ENCODE measurements at places on chromosomes 5 and 9. TPM values are rescaled to one million over a fixed set of nuclear protein-coding genes. Genes with fewer than 3 reads are reported as not detected.
A peak's percentile ranks its signal among the peaks of the same experiment; 100 is the strongest.

Gene TNFSF8
- total RNA-seq: 0.69 TPM

GRCh38 chr5:77011498-77011897 lies 18.7 kb upstream of the AGGF1 start:
- DNase-seq: no peak

Gene C9orf50
- not detected for total RNA-seq

DNA sequence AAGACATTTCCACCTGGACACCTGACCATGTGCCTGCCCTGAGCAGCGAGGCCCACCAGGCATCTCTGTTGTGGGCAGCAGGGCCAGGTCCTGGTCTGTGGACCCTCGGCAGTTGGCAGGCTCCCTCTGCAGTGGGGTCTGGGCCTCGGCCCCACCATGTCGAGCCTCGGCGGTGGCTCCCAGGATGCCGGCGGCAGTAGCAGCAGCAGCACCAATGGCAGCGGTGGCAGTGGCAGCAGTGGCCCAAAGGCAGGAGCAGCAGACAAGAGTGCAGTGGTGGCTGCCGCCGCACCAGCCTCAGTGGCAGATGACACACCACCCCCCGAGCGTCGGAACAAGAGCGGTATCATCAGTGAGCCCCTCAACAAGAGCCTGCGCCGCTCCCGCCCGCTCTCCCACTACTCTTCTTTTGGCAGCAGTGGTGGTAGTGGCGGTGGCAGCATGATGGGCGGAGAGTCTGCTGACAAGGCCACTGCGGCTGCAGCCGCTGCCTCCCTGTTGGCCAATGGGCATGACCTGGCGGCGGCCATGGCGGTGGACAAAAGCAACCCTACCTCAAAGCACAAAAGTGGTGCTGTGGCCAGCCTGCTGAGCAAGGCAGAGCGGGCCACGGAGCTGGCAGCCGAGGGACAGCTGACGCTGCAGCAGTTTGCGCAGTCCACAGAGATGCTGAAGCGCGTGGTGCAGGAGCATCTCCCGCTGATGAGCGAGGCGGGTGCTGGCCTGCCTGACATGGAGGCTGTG lies 32.4 kb downstream of the CXXC5 start:
- DNase-seq: no peak

DNA sequence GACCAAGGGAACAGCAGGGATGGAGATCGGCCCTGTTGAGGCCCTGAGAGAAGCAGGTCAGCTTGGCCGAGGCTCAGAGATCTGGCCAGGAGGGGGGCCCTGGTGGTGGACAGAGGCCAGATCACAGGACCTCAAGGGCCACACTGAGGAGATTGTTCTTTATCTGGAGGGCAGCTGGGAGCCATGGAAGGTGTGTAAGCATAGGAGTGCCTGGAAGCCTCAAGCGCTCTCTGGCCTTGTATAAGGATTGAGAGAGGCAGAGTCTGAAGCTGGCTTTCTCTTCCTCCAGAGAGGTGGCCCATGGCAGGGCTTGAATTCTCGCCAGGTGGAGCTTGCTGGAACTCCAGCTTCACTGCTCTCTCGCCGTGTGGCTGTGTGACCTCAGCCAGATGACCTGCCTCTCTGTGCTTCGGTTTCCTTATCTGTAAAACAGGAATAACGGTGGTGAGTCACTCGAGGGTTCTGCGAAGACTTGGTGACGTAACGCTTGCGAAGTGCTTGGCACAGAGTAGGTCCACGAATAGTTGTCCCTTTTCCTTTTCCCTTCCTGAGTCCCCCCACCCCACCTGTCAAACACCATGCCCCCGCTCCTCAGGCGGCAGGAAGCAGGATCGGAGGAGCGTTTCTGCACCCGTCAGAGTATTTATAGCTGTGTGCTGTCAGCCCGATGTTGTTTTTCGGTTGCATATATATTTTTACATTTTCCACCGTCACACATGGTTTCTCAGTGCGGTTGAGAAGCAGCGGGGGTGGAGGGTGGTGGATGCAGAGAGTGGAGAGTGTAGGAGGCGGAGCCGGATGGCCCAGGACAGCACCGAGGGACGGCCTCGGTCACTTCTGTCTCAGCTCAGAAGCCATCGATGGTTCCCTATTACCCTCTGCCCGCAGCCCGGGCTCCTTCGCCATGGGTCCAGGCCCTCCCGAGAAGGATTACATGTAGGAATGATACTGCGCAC lies 17.0 kb upstream of the CRB2 start:
- DNase-seq: peak; percentile 76

- no peak for DNase-seq
Observed at GRCh38 chr5:160511280-160511929, 89.8 kb downstream of the PTTG1 start.

- DNase-seq: no peak
Observed at GRCh38 chr5:68994645-68995044, 99.2 kb upstream of the SLC30A5 start.

- DNase-seq: no peak
Observed at GRCh38 chr5:121967187-121967586, 5.4 kb downstream of the SRFBP1 start.

Gene FOXD4
- total RNA-seq: 0.55 TPM

- DNase-seq: no peak
Observed at GRCh38 chr5:176995122-176995490, 11.5 kb downstream of the UIMC1 start.

GRCh38 chr5:179919487-179920060 lies 11.9 kb upstream of the TBC1D9B start:
- no peak for DNase-seq

- DNase-seq: no peak
Observed at GRCh38 chr5:141821430-141821925, 56.7 kb downstream of the PCDH1 start.

DNA sequence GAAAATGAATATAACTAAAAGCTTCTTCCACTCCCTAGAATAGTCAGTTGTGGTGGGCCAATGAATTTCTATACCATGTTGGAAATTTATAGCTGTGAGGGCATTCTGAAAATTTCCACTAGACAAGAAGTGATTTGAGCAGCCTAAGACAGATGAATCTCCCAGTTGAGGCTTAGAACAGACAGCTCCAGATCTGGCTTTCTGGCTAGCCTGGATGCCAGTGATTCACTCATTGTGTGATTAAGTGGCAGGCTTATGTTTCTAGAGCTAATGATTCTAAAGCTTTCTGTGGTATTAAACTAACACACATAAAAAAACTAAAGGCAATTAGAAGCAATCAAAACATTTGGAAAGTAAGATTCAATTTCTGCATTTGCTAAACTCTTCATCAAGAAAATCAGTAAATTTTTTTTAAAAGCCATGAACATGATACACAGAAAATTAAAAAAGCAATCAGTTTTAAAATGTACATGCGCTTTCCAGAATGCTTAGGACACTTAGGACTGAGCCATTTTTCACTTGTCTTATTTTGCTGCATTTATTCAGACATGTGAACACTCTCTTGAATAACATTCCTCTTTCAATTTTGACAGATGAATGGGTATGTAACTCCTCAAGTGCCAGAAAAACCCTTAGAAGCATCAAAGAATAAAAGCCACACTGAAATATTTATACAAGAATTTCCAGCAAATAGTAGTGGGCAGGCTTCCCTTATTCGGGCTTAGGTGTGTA lies 100.5 kb upstream of the GNAQ start:
- DNase-seq: no peak

DNA sequence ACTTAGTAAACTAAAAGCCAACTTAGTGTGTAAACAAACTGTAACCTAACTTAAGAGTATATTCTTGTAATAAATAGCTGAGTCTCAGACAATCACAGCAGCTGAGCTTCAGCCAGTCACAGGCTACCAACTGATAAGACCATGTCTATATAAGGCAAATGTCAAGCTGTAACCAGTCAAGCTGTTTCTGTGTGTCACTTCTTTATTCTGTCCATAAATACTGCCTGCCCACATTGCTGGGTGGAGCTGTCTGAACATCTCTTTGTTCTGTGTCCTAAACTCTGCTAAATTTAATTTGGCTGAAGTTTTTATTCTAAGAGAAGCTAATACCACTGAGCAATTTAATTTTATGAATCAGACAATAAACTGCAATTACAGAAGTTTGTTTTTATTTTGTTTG lies 412.1 kb upstream of the CDH10 start:
- DNase-seq: no peak

GRCh38 chr5:9363449-9363848 lies 182.4 kb downstream of the SEMA5A start:
- DNase-seq: no peak

GRCh38 chr9:72814083-72814597 lies 138.7 kb downstream of the ALDH1A1 start:
- DNase-seq: no peak

DNA sequence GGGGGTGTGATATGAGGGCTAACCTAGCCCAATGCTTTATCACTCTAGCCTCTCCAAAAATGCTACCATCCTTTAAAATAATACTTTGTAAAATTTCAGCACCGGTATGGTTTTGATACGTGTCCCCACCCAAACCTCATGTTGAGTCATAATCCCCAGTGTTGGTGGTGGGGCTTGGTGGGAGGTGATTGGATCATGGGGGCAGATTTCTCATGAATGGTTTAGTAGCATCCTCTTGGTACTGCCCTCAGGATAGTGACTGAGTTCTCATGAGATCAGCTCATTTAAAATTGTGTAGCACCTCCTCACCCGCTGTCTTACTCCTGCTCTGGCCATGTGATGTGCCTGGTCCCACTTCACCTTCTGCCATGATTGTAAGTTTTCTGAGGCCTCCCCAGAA lies 35.0 kb upstream of the ANKH start:
- no peak for DNase-seq

GRCh38 chr5:143228597-143229293 lies 174.7 kb downstream of the NR3C1 start:
- DNase-seq: no peak

DNA sequence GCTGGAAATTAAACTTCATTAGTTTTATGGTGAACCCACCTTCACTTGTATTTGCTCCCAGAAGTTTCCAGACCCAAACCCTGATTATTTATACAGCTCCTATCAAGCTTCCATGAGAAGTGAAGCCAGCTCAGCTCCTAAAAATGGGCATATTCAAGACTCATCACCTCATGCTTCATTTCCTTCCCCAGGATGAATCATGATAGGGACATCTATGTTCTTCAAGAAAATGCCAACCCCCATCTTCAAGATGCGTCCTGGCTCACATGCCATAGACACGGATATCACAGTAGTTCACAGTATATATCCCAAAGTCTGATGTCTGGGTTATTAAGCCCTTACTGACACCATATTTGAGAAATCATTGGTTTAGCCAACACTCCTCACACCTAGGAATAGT lies 217.6 kb downstream of the NPR3 start:
- DNase-seq: no peak

GRCh38 chr5:12357626-12358025 lies 453.4 kb upstream of the CTNND2 start:
- DNase-seq: no peak

Gene PCDHGC4
- total RNA-seq: 0.69 TPM

- no peak for DNase-seq
Observed at GRCh38 chr9:27194401-27195091, 85.5 kb downstream of the TEK start.

DNA sequence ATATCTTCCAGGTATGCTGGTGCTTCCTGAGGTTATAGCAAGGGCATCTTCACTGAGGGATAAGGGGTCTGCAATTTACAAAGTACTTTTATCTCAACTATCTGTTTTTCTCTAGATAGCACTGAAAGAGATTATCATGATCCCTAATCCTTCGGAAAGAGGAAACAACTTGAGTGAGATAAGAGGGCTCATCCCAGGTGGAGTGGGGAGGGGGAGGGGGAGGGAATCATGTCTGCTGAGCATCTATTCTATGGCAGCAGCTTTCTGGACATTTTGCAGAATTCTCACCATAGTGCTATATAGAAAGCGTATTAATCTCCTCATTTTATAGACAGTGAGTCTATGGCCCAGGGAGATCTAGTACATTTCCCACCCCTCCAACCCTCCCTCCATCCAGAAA lies 5.9 kb downstream of the TNFSF15 start:
- no peak for DNase-seq

DNA sequence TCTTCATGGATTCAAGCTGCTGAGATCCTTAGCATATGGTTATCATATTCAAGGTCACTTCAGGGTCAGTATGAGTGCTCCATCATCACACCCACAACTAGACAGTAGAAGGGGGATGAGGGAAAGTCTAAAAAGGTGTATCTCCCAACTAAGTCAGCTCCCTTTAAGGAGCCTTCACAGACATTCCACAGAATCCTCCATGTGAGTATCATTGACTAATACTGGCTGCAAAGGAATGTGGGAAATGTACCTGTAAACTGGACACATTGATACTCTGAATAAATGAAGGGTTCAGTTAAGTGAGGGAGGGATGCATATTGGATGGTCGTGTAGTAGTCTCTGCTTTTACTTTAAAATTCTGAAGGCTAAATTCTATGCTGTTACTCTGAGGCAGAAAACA lies 330.7 kb downstream of the LRRC70 start:
- no peak for DNase-seq

Gene SLC4A9
- not detected for total RNA-seq
